KBM-7 (cell line): ENCODE measurements at places on chromosomes 6 and 20.

DNA sequence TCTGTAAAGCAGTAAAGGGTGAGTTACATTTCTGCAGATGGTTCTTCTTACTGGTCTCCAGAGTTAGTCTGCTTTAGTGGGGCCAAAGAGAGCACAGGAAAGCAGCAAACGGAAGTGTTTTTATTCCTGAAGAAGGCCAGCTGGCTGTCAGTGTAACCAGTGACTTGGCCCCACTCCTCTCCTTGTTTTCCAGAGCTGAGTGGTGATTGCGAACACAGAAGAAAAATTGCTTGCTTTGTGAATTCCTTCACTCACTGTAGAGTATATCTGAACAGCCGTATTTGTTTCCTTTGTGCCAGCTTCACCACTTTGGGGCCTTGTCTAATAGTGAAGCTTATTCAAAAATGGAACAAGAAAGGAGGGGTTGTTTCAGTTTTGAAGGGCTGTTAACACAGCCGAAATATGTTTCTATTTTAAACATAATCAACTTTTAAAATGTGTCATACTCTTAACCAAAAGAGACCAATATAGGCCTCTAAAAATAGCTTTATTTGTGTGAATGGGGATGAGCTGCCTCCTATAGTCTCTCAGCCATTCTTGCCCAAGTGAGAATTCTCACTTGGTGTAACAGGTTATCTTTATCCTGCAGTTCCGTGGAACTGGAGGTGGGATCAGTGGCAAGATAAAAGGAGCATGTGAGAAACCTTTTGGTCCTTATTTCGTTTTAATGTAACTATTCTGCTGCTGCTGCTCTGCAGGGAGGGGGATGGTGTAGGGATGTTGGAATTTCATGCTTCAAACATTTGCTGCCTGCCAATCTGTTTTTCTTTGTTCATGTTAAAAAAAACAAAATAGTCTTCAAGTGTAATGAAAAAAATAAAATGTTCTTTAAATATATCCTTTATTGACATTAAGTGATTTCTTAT is 37.8 kb downstream of the ZC2HC1B start:
- no peak for DNase-seq

GRCh38 chr20:14780508-14780907 is 443.1 kb upstream of the FLRT3 start:
- DNase-seq = no peak

GRCh38 chr6:83536034-83536646 is 23.8 kb downstream of the PRSS35 start:
- peak; percentile 76 for DNase-seq

GRCh38 chr6:70118670-70119069 is 184.2 kb downstream of the COL9A1 start:
- DNase-seq = no peak

DNA sequence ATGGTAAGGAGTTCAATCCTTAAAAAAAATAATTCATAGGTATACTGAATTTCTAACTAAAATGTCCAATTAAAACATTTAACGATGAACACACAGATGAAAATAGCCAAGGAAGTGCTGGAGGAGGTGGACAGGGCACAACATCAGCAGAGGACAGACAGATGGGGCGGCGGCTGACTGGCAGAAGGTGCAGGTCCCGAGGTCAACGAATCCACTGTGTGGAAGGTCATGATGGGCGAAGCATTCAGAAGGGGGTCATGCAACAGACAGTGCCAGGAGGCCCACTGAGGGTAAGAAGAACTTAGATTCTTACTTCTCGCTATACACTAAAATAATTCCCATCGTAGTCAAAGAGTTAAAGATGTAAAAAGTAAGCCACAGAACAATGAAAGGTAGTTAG is 34.2 kb upstream of the FRMD1 start:
- DNase-seq = no peak

DNA sequence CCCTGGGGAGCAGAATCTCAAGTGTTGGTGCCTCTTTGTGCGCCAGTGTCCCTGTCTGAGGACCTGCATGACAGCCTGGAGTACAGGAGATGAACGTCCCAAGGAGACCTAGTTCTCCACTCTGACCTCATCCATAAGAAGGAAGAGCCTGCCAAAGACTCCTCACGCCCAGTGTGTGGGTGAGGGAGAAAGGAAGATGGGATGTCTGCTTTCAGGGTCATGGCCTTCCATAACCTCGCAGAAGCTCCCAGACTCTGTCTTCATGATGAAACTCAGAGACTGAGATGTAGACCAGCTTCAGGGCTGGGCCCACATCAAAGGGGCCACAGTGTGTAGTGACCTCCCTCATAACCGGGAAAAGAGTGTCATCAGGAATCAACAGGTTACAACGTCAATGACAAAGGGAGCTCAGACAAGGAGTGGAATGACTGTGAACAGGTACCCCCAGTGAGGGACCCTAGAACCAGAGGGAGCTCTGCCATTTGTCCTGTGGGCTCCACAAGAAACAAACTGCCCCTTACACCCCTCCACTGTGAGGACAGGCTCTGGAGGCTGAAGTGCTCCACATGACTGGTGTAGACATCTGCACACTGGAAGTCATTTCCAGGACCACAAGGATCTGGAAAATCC is 8.1 kb downstream of the HLA-DQB1 start:
- no peak for DNase-seq

GRCh38 chr20:25293507-25293906 is 45.6 kb downstream of the PYGB start:
- no peak for DNase-seq

GRCh38 chr6:39344821-39345280 is 22.3 kb upstream of the KCNK16 start:
- DNase-seq = no peak

DNA sequence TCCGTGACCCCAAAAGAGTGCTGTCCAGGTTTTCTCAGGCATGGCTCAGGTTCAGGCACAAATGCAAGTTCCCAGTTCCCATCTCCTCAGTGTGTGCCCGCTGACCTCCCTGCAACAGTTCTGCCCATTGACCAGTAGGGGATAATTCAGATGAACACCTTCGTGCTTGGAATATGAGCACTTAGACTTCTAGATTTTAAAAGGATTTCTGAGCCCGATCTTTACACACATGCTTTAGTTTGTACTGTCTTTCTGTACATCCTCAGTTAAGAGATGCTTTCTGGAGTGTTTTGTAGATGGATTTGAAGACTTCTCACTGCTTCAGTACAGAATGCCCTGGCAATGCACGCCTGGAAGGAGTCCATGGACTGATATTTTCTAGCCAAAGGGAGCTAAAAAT is 239.6 kb upstream of the PLCB4 start:
- DNase-seq = no peak

- DNase-seq = no peak
Observed at GRCh38 chr6:128397996-128398395, 122.4 kb downstream of the PTPRK start.

DNA sequence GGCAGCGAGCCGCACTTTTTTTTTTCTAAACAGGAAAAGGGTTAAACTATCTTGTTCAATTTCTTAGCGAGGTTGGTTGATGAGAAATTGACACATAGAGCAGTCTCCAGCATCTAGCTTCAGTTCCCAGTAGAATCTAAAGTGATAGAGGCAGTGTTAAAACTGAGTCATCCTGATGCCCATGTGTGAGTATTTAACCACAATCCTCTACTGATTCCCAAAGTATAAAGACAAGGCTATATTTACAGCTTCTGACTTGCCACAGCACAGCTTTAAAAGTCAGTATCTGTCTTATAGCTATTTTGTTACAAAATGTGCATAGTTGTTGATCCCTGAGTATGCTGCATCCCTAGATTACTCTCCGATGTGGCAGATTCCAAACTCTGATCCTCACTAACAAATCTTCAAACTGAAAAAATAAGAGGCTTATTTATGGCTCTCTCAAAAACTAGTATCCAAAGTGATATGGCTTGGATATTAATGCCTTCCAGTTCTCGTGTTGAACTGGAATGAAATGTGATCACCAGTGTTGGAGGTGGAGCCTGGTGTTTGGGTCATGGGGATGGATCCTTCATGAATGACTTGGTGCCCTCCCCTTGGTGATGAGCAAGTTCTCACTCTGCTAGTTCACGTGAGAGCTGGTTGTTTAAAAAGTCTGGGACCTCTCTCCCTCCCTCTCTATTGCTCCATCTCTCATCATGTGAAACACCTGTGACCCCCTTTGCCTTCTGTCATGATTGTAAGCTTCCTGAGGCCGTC is 13.1 kb upstream of the POPDC3 start:
- DNase-seq = no peak

DNA sequence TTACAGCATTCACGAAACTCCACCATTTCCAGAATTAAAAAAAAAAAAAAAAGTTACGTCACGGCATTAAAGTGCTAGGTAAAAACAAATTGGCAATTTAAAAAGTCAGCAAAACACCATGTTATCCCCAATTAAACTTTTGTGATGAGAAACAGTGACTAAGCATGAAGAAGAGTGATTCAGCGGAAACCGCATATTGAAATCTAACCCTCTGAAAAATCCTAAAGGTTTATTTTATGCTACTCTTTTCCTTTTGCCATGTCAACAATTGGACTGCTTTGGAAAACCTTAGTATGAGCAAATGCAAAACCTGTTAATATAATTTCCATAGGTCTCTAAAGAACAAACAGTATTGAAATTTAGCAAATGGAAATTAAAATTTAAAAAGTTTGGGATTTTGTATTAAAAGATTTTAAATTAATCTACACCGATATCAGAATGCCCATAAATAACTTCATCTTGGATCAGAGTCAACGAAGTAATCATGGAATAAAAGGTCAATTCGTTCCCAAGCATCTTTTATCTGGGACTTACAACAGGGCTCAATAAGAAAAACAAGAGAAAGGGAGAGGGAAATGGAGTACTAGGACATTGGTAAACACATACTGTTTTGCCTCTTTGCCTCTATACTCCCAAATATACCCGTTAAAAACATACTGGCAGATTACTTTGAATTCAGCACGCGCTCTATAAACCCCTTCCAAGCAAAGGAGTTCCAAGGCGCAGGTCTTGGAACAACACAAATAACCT is 1.1 kb downstream of the FBXO30 start:
- peak; percentile 51 for DNase-seq

DNA sequence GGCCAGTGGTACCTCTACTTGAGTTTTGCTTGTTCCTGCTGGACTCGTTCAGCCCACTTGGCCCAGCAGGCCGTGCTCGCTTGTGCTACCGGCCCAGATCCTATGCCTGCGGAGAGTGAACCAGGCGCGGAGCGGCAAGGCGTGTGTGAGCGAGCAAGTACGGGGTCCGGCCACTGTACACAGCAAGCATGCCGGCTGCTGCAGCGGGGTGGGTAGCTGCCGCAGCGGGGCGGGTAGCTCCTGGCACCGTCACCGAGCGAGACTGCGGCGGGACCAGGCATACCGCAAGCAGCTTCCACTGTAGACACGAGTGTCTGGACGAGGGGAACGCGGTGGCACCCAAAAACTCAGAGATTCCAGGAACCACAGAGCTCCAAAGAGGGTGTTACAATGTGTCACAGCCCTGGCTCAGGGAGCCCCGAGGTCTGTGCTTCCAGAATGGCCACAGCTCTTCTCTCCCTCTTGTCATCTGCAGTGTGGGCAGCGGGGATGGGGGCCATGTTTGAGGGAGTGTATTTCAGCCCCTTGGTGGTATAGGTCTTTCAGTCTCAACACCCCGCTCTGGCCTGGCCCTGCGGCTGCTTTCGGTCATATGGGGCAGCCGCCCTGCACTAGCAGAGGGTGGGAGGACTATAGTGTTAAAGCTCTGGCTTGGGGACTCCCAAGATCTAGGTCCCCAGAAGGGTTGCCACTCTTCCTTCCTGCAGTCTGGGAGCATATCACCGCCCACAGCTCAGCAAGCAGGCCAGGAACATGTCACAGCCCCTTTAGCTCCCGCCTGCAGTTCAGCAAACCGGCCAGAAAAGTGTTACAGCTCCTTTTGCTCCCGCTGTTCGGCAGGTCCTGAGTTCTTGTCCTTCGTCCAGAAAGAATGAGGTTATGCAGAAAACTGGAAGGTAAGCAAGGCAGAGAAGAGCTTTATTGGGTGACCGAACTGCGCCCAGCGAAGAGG is 6.1 kb upstream of the RWDD1 start:
- DNase-seq = no peak

DNA sequence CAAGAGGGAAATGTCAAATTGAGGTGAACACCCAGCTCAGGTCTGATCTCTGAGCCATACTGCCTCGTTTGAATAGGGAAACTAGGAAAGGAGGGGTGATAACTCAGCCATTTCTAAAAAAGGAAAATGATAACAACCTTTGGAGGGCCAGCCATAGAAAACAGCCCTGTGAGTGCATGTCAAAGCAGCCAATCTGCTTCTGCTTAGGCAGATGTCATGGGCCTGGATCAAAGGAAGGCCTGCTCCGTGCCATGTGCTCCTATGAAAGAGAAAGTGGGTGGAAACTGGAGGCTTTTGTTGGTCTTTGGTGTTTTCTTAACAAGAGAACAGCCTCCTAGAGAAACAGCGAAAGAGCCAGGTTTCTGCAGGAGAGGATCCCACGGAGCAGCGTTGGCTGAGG is 428.0 kb downstream of the DHX35 start:
- no peak for DNase-seq

DNA sequence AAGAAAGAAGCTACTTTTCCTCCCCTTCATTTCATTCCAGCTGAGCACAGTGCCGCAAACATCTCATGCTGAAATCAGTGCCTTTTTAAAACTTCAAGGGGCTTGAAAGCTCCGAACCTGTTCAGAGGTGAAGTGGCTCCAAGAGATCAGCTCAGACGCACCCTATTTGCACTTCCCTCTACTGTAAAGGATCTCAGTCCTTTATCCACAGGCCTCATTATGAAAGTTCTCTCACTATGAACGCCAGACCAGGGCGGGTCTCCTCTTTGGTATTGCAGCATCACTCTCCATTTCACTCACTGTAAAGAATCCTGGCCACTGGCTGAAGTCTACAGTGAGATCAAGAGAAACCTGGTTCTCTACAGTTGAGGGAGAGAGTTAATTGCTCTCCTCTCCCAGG is 232.7 kb upstream of the POU3F2 start:
- DNase-seq = no peak

DNA sequence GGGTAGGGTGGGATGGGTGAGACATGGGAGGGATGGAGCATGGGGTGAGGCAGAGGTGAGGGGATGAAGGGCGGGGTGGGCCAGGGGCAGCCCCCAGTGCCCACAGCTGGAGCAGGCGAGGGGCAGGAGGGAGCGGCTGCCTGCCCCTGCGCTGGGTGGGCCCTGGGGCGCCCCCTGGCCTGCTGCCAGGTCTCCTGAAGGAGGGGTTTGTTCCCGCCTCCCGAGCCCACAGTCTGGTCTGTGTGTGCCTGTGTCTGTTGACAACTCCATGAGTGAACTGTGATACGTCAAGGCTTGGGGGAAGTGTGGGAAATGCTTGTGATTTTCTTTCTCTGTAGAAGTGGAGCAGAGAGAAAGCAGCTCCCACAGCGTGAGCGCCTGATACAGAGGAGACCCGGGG is 10.9 kb upstream of the MRGBP start:
- no peak for DNase-seq

DNA sequence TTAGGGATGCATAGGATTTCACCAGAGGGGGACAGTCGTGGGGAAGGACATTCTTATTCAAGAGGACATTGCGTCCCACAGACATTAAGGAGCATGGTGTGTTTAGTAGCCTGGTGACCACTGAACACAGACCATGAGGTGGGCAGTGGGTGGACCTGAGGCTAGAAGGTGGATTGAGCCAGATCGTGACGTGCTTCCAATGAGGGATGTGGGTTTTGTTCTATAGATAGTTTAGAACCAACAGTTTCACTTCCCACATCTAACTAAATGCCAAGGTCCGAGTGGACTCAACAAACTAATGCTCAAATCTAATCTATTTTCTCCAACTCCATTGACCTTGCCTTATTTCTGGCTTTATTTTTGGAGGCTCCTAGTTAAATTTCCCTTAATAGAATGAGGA is 58.5 kb downstream of the OGFRL1 start:
- DNase-seq = no peak
